Renal cortex interstitium (tissue), 15 donors: ENCODE measurements at places on chromosomes 2 and 18. TPM values are rescaled to one million over a fixed set of nuclear protein-coding genes. Genes with fewer than 3 reads are reported as not detected.

The SERPINE2 gene
- 118 TPM for polyA plus RNA-seq

The AGXT gene
- 0.15 TPM for polyA plus RNA-seq

The CCBE1 gene
- polyA plus RNA-seq = 28.0 TPM

The BCL11A gene
- 14.2 TPM for polyA plus RNA-seq

The HOXD9 gene
- polyA plus RNA-seq = 80.9 TPM

The SATB2 gene
- 17.2 TPM for polyA plus RNA-seq

The MEP1B gene
- polyA plus RNA-seq = 0.07 TPM

The VWC2L gene
- 0.06 TPM for polyA plus RNA-seq

The CFAP221 gene
- 25.1 TPM for polyA plus RNA-seq

The SLC35F6 gene
- 15.4 TPM for polyA plus RNA-seq

The DAPL1 gene
- 46.8 TPM for polyA plus RNA-seq

The EFEMP1 gene
- 94.1 TPM for polyA plus RNA-seq

The MAP2 gene
- polyA plus RNA-seq = 32.2 TPM

The ZCCHC2 gene
- 12.3 TPM for polyA plus RNA-seq
